ENCODE measurements at places on chromosomes 6 and 20.

DNA sequence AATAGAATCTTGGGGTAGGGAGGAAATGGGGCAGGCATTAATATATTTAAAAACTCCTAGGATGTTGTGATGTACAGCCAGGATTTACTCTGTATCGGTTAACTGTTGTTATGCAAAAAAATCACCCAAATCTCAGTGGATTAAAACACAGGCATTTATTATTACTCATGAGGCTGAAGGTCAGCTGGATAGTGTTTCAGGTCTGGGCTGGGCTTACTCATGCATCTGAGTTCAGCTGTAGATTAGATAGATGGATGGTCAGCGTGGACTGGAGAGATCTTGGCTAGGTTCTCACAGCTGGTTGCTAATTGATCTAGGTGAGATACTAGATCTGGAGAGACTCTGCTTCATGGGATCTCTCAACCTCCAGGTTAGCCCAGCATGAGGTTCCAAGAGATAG, 131.4 kb downstream of the BTBD3 start:
- no peak for DNase-seq

DNA sequence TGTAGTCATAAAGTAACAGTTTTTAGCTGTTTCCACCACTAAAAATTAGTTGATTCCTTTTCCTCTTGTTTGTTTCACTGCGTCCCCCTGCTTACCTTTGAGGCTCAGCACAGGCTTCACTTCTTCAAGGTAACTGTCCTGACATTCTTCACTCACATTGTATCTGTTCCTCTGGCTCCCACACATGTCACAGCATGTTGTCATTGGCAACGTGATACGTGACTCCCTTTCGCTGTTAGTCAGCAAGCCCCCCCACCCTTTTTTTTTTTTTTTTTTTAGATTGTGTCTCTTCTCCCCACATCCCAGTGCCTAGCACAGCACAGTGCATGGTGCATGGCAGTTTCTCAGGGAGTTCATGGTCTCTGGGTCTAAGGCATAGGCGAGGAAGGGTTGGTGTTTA, 13.3 kb downstream of the VAPB start:
- no peak for DNase-seq

DNA sequence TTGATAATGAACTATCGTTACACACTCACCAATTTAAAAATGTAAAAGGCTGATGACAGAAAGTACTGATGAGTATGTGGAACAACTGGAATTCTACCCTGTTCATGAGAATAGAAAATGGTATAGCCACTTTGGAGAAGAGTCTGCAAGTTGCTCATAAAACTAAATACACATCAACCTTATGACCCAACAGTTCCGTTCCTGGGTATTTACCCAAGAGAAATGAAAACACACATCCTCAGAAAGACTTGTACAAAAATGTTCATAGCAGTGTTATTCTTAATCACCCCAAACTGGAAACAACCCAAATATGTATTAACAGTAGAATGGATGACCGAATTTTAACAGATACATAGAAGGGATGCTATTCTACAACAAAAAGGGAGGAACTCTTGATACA, 145.7 kb upstream of the LRFN2 start:
- DNase-seq = no peak

DNA sequence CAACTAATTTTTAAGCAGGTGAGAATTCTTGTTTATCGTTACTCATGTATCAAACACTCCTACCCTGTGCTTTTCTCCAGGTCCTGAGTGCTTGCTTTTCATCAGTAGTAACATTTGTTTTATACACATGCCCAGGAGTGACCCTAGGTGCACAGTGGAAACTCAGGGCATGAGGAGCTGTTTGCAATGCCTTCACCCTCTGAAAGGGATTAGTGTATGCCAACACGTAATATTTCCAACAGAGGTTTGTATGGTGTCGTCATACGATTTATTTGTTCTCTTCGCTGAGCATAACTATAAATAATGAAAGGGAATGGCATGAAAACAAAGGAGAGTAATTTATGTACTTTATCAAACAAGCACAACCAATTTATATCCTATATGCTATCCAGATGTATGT, 537.4 kb upstream of the MMS22L start:
- DNase-seq = no peak

GRCh38 chr6:149060985-149061760, 256.3 kb upstream of the TAB2 start:
- DNase-seq = no peak

DNA sequence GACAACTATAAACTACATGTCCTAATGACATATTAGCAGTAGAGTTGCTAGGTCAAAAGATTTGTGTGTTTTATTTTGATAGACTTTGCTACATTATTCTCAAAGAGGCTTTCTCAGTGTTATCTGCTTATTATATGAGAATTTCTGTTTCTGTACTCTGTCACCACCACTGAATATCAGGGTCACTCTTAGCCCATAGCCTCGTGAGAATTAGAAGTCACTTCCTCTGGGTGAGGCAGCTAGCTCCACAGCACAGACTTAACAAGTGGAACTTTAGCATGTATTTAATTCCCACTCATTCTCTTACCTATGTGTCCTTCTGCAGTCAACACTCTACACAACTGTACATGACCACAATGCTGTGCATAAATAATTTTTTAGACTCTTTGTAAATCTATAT, 6.7 kb downstream of the PHACTR2 start:
- no peak for DNase-seq

DNA sequence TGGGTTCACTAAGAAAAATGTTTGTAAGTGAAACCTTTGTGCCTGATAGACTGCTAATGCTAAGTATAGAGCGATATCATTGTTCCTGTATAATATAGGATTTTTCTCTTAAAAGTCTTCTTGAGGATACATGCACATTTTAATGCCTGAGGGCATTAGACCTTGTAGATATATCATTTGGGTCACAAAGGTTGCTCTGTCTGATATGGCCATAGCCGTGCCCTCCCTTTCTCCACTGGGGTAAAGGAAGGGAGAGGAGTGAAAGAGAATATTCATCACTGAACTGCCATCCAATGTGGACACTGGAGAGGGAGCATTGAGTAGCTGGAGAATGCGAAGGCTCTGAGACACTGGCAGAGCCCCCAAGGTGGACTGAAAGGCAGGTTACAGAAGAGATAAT, 442.2 kb upstream of the SPTLC3 start:
- DNase-seq = no peak

DNA sequence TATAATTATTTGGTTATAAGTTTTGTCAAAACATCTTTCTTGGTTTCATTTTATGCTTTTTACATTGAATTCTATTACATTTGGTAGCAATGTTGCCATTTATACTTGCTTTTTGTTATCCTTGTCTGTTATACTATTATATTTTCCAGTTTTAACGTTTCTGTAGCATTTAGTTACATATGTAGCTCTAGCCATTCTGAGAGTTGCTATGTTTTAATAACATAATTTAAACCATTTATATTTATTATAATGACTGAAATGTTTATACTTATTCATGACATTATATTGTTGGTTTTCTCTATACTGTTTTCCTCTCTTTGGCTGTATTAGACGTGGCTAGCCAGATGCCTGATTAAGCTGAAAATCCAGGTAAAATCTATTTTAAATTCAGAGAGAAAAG, 252.0 kb upstream of the FLRT3 start:
- no peak for DNase-seq

DNA sequence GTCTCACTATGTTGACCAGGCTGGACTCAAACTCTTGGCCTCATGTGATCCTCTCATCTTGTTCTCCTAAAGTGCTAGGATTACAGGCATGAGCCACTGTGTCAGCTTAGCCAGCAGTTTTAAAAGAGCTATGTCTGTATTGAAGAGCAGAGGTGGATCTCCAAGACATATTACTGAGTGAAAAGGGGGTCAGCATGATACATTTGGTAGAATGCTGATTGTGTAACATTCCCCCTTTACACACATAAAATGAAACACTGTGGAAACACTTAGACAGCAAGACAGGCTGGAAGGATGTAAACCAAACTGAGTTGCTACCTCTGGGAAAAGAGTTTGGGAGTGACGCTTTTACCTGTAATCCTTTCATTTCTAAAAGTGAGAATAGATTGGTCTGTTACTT, 1.7 kb upstream of the RIPOR3 start:
- DNase-seq = no peak

- no peak for DNase-seq
These were observed 21.8 kb upstream of the MCUR1 start for GRCh38 chr6:13836170-13836569.

DNA sequence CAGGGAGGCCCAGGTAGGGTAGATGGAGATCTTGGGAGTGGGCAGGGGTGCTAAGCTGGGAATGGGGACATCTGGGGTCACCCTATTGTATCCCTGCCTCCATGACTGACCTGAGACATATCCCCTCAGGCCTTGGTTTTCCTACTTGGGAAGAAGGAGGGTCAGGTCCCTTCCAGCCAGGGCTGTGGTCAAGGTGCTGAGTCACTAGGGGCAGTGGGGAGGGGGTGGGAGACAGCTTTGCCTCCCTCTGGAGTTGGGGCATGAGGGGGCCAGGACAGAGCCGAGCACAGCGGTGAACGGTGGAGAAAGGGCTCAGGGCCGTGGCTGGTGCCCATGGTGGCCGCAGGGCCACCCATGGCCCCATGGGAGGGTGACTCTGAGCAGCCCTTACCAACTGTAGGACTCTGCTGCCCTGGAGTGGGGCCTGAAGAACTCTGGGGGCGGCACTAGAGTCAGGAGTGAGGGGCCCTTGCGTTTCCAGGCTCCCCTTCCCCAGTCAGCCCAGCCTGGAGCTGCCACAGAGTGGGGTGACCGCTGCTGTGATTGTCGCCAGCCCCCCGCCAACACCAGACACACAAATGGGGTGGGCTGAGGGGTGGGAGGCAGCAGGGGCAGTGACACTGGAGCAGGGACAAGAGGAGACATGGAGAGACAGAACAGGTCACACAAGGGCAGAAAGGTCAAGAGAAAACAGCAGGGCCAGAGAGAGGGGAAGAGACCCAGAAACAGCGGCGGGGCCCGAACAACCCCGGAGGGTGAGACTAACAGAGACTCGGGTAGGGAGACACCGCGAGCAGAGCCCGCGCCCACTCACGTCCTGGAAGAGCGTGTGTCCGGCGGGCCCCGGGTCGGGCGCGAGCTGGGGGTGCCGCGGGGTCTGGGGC, 576 bp downstream of the NECAB3 start:
- DNase-seq = no peak

GRCh38 chr6:143529095-143529494, 17.6 kb upstream of the FUCA2 start:
- no peak for DNase-seq

DNA sequence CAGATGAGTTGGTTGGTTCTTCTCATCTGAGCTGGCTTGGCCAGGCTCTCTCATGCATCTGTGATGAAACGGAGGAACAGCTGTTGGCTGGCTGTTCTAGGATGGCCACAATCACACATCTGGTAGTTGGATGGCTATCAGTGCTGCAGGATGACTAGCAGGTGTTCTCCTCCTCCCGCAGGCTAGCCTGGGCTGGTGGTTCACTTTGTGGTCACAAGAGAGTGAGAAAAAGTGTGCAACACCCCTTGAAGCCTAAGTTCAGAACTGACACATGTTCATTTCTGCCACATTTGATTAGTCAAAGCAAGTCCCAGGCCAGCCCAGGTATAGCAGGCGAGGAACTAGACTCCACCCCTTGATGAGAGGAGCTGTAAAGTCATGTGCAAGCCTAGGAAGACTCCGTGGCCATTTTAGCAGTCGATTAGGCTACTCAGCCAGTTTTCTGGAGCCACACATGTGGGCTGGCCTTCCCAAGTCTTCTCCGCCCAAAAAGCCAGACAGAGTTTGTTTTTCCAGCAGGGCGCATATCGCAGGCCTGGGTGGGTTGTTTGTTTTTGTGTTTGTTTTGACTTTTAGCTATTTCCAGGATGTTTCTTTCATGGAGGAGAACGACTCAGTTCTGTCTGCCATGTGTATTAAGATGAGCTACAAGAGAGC, 120.8 kb downstream of the ISM1 start:
- no peak for DNase-seq

- DNase-seq = no peak
These were observed 67.1 kb downstream of the SCAF8 start for GRCh38 chr6:154800338-154800737.

- no peak for DNase-seq
These were observed 143.4 kb downstream of the JARID2 start for GRCh38 chr6:15389084-15389764.

GRCh38 chr20:39607141-39607540, 645.0 kb downstream of the DHX35 start:
- DNase-seq = no peak

DNA sequence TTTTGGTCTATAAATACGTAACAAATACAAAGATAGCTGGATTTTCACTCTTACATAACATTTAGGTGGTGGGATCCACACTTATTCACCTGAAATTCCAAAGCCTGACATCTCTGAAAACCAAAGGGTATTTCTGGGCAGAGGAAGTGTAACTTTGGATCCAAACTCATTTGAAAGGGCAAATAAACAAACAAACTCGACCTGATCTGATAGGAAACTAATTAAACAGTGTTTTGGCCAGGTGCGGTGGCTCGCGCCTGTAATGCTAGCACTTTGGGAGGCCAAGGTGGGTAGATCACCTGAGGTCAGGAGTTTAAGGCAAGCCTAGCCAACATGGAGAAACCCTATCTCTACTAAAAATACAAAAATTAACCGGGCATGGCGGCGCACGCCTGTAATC, 128.9 kb downstream of the ZMYND8 start:
- DNase-seq = no peak

DNA sequence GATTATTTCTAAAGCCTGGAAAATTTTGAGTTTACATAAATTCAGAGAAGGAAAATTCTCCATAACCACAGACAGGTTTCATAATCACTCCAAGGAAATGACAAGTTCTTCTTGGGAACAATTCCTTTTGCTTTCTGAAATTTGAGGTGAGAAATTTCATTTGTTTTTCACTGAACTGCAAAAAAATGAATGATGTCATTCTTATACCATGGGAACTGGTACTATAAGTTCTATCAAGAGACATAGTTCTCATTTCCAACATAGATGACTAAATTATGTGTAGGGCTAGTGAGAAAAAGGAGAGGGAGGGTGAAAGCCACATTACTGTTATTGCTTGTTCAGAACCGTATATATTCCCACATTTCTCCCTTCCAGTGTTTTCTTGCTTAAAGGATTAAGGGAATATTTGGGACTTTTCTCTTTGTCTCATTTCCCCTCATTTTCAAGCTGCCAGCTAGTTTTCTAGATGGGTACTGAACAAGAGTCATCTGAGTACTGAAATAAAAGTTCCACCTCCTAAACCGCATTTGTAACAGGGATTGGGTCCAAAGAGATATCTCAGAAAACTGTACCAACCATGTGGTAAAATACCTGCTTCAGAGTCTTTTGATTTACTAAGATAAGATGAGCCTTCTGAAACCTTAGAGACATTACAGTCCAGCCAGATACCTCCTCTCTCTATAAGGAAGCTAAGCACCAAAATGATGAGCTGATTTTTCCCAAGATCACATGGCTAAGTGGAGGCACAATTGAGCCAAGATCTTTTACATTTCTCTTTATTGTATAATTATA, 144.3 kb upstream of the PRDM1 start:
- DNase-seq = no peak

- DNase-seq = no peak
These were observed 24.0 kb downstream of the ADA start for GRCh38 chr20:44627364-44628010.

- DNase-seq = no peak
These were observed 328.4 kb downstream of the TPBG start for GRCh38 chr6:82691997-82692396.

All from left renal pelvis (tissue), 4 donors.